ENCODE measurements at places on chromosomes 7 and 10. TPM values are rescaled to one million over a fixed set of nuclear protein-coding genes. Genes with fewer than 3 reads are reported as not detected.
A peak's percentile ranks its signal among the peaks of the same experiment; 100 is the strongest.

- DNase-seq: peak; percentile 62
Measured at GRCh38 chr7:70178787-70179186, 580.5 kb downstream of the AUTS2 start.

The SPAM1 gene
- not detected for polyA plus RNA-seq

The TMEM176A gene
- 56.1 TPM for polyA plus RNA-seq

DNA sequence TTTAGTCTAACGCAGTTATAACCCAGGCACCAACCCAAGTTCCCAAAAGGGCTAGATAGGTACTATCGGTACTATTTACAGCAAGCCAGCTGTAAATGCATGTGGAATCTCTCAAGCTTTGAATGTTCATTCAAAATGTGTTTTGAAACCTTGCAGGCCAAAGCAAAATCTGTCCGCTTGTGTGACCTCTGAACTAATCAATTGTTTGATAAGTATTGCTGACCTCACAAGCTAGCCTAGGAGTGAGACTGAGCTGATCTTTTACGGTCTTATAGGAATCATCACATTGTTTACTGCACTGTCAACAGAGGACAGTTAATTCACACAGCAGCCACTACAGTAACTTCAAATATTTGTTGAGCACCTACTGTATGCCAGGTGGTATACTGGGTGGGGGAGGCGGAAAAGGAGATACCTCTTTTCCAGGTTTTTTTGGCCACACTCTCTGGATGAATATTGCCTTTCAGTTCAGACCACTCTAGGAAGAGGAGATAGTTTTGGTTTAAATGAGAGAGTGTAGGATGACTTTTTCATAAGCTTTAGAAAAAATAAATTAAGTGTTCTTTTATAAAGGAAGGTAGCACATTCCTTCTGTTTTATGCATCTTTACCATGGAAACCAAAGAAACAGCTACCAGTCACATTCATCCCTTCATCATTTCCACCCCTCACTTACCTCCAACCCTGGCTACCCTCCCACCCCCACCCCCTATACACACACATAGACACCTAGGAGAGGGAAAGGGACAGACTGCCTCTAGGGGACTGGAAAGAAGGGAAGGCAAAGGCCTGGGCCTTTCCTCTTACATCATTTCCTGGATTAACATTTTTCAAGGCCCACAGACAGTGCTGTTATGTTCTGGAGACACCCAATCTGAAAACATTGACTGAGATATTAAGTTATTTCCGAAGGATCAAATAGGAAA lies 2.4 kb downstream of the PAPSS2 start:
- DNase-seq: no peak

- DNase-seq: no peak
Measured at GRCh38 chr10:117186832-117187615, 10.3 kb upstream of the KCNK18 start.

GRCh38 chr10:78408671-78409472 lies 375.2 kb downstream of the RPS24 start:
- no peak for DNase-seq

DNA sequence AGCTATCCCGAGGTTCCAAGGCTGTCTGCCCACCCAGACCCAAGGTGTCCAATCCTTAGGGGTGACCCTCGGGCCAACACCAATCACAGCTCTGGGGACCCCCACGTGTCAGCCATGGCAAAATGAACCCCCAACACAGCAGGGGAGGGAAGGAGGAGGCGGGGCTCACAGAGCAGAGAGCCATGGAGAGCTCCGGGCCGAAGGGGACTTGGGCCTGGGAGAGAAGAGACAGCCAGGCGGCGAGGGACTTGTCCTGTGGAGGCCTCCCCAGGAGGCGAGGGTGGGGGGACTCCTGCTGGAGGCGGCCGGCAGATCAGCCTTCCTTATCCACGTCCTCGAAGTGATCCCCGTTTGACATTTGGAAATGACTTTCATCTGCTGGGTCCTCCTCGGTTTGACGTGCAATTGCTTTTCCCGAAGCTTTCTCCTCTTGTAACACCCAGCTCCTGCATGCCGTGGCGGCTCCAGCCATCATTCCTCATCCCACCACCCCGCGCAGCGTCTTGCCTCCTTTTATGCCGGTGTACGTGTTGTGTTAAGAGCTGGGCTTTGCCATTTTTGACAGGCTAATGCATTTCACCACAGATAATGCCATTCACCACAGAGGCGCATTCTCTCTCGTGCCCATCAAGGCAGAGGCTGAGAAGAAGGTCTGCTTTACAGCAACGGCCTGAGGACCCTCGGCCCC lies 337.4 kb downstream of the DNAJB6 start:
- DNase-seq: no peak

GRCh38 chr10:3057946-3058345 lies 9.4 kb upstream of the PFKP start:
- DNase-seq: no peak

GRCh38 chr10:74901301-74901700 lies 74.9 kb downstream of the KAT6B start:
- no peak for DNase-seq

The COL28A1 gene
- polyA plus RNA-seq: 5.3 TPM

GRCh38 chr7:80189638-80190037 lies 55.0 kb downstream of the GNAI1 start:
- DNase-seq: no peak

DNA sequence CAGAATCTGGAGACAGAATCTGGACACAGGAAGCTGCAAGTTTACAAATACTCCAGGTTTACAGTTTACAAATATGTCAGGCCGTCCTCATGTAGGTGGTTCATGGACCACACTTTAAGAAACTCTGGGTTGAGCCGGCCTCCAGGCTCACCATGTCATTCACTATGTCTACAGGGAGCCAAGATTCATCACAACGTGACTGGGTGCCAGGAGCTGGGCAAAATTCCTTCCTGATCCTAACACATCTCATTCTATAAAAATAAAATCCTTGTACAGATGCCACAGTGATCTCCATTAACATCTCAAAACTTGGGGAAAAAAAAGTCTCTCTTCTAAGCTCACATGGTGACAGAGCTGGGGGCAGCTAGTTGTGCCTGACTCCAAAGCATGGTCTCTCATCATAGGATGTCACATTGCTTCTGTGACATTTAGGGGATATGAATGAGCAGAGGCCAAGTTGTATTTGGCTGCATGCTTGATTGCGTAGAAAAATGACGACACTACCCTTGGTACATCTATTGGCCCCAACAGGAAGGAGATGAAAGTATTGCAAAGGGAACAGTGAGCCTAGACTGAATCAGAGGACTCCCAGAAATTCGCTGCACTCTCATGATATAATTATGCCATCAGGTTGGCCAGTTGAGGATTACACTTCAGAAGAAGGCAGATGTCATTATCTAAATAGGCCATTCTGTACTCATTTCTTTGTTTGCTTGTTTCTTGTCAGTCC lies 35.9 kb downstream of the MTURN start:
- no peak for DNase-seq

DNA sequence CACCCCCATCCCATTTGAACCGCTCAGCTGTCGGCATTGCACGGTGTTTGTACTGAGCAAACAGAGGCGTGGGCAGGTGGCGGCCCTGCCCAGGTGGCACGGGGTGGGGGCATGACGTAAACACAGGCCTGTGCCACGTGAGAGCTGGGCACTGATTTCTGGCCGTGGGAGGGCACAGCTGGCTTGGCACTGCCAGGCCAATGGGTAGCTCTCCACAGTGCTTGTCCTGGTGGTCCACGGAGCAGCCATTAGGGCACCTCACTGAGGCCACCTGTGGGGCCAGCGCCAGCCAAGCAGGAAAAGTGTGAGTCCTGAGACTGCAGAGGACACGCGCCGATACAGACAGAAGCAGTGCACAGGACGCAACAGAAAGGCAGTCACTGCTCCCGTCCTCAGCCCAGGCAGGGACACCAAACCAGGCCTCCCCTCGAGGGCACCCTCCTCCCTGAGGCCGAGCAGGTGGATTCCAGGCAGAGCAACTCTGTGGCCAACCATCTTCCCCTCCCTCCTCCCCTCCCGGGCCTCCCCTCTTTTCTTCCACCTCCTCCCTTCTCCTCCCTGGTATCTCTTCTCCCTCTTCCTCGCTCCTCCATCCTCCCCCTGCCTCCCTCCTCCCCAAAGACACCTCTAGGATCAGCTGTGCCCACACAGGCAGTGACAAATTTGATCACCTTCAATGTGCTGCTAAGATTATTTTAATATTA lies 258.7 kb downstream of the ELFN1 start:
- DNase-seq: no peak

- DNase-seq: no peak
Measured at GRCh38 chr10:32922170-32922569, 35.9 kb downstream of the ITGB1 start.

The CSTF2T gene
- 23.3 TPM for polyA plus RNA-seq

GRCh38 chr7:110407242-110407641 lies 683.7 kb upstream of the LRRN3 start:
- DNase-seq: no peak

The SOSTDC1 gene
- polyA plus RNA-seq: 2.3 TPM

DNA sequence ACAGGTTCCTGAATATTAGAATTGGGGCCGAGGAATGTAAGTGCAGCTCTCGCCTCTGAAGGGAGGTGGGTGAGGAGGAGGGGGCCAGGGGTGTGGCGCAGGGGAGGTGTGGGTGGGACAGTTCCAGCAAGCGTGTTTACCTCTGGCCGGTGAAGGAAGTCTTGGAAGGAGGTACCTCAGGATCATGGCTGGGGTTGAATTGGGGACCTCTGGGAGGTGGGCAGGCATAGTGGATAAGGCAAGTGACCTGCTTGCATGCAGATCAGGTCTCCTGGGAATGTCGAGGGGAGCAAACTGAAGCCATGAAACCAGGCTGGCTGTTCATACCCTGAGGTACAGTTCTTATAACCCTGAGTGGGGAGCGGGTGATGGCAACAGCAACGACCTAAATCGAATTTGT lies 2.0 kb downstream of the ZNF775 start:
- no peak for DNase-seq

- no peak for DNase-seq
Measured at GRCh38 chr10:17386616-17387075, 67.7 kb downstream of the ST8SIA6 start.

GRCh38 chr7:48244864-48245271 lies 73.6 kb downstream of the ABCA13 start:
- peak; percentile 13 for DNase-seq

- no peak for DNase-seq
Measured at GRCh38 chr7:19390795-19391194, 245.6 kb upstream of the FERD3L start.

The BAMBI gene
- 27.0 TPM for polyA plus RNA-seq

DNA sequence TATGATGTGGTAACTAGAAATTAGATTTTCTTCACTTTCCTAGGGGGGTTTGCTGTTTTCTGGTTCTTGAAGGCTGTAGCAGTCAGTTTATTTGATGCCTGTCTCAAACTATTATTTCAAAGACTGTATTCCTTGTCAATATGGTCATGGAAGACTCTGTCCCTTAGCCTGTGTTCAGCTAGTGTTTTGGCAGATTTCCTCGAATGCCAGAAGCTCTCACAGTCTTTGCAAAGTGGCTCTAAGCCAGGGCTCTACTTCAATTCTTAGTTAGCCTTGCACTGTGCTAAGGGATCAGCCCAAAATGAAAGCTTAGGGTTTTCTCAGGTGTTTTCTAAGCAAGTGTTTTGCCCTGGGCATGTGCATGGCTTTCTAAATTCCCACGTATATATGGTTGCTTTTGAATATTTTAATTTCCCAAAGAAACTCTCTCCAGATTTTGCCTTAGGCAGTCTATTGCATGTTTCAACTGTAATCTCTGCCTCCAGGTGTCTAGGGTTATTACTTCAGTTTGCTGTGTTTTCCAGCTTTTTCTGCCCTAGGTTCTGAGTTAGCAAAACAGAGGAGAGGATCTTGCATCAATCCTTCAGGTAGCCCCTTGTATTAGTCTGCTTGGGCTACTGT lies 7.2 kb upstream of the C1GALT1 start:
- DNase-seq: no peak

All from urinary bladder (tissue), 4 donors.